ENCODE measurements at places on chromosomes 6 and 20.

GRCh38 chr20:10984913-10985312, 311.1 kb upstream of the JAG1 start:
- no peak for DNase-seq

GRCh38 chr6:5076931-5077330, 8.2 kb upstream of the PPP1R3G start:
- no peak for DNase-seq

- no peak for DNase-seq
Measured at GRCh38 chr6:705047-705446, 12.1 kb upstream of the EXOC2 start.

- no peak for DNase-seq
Measured at GRCh38 chr6:42118162-42119001, 24.0 kb downstream of the C6orf132 start.

DNA sequence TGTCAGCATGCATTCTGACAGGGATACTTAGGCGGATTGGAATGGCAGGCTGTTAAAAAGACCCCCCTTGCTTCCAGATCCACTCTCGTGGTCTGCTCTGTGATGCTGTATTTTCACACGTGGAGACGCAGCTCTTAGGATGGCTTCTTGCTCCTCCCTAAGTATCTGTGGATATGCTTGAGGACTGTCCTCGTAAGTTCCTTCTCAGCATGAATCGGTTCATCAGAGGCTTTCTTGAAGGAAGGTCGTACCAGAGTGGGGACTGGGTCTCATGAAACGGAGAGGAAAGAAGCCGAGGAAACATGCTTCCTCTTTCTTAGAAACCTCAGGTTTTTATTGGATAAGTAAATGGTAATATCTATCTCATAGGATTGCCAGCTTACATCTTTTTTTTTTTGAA, 220.4 kb downstream of the FARS2 start:
- DNase-seq, result no peak

GRCh38 chr6:105452376-105452775, 49.5 kb upstream of the PREP start:
- no peak for DNase-seq

GRCh38 chr6:81562169-81562568, 190.3 kb downstream of the TENT5A start:
- no peak for DNase-seq

DNA sequence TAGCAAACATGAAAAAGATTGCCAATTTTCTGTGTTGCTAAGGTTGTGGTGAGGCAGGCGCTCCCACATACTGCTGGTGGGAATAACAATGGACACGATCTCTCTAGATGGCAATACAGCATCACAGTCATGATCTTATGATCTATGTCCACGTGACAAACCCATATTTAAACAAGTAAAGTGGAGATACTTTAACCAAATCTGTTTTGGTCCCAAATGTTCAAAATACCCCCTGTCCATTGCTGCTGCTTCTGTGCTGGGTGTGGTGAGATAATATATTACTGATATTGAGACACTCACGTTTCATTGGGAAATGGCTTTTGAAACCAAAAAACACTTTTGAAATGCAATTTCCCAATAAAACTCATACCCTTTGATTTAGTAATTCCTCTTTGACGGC, 23.0 kb downstream of the SIRPD start:
- no peak for DNase-seq

GRCh38 chr20:37736132-37736531, 42.3 kb downstream of the CTNNBL1 start:
- no peak for DNase-seq

- no peak for DNase-seq
Measured at GRCh38 chr20:53220482-53221307, 248.5 kb downstream of the TSHZ2 start.

- DNase-seq, result peak; percentile 79
Measured at GRCh38 chr6:149032599-149033405, 284.7 kb upstream of the TAB2 start.

GRCh38 chr20:25299806-25300205, 51.9 kb downstream of the PYGB start:
- no peak for DNase-seq

DNA sequence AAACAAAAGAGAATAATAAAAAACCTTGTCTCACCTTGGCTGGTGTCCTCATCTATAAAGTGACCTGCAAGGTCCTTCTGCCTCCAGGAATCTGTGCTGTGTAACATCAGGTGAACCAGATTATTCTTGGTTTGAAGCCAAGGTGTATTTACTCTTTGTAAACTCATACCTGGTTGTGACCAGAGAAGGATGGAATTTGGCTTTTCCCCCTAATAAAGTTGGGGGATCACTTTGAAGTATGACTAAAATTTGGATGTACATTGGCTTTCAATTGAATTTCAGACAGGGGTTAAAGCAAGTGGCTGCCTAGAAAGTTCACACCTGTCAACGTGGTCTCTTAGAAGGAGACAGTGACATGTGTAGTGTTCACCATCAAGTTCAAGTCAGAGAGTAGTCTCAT, 100.1 kb downstream of the SCP2D1 start:
- no peak for DNase-seq

DNA sequence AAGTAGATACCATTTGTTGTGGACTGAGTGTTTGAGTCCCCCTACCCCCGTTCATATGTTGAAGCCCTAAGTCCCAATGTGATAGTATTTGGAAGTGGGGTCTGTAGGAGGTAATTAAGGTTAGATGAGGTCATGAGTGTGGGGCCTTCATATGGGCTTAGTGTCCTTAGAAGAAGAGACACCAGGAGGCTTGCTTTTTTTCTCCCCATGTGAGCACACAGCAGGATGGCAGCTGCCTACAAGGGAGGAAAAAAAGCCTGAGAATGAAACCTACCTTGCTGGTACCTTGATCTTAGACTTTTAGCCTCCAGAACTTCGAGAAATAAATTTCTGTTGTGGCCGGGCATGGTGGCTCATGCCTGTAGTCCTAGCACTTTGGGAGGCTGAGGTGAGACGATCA, 67.9 kb upstream of the TULP4 start:
- no peak for DNase-seq

- no peak for DNase-seq
Measured at GRCh38 chr6:166678426-166678825, 51.4 kb upstream of the RPS6KA2 start.

GRCh38 chr6:157323966-157324300, 614 bp upstream of the TMEM242 start:
- DNase-seq, result no peak

GRCh38 chr20:25036331-25036936, 21.5 kb downstream of the ACSS1 start:
- no peak for DNase-seq

GRCh38 chr6:39341937-39342336, 19.4 kb upstream of the KCNK16 start:
- DNase-seq, result no peak

- DNase-seq, result no peak
Measured at GRCh38 chr6:149334201-149334600, 16.7 kb downstream of the TAB2 start.

- no peak for DNase-seq
Measured at GRCh38 chr6:130558131-130558530, 192.3 kb downstream of the TMEM200A start.

GRCh38 chr20:49916146-49917002, 1.0 kb upstream of the SPATA2 start:
- DNase-seq, result peak; percentile 64

DNA sequence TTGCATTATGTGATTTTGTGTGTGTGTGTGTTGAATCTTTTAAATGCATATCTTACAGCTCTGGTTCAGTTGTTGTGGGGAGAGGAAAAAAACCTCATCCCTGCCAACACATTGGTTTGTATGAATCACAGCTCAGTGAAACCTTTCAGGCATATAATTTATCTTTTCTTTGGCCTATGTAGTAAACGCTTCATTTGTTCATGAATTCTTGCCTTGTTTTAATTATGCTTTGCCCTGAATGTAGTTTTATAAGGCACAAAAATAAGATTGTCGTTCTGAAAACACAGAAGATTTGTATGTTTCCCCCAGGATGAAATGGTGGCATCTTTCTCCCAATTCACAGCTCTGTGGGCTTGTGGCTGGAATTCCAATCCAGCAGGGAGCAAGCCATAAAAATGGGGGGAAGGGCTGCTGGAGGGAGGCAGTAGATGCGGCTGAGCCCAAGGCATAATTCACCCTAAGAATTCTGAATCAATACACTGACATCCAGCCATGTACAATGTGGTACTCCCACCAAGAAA, 45.1 kb downstream of the BCAS1 start:
- DNase-seq, result no peak

DNA sequence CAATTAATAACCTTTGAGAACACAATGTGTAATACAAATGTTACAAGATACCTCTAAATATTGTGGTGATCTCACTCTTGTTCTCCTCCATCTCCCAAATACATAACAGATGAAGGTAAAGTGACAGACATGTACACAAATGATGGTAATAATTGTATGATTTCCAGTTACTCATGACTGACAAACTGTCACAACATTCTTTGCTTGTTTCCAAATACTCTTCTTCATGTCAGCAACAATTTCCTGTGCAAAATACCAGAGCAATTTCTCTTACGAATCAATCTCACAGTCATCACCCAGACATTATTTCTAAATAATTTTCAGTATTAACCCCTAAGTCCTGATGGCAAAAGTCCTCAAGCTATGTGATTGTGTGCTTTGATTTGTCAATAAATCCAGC, 92.9 kb downstream of the RPS12 start:
- no peak for DNase-seq

DNA sequence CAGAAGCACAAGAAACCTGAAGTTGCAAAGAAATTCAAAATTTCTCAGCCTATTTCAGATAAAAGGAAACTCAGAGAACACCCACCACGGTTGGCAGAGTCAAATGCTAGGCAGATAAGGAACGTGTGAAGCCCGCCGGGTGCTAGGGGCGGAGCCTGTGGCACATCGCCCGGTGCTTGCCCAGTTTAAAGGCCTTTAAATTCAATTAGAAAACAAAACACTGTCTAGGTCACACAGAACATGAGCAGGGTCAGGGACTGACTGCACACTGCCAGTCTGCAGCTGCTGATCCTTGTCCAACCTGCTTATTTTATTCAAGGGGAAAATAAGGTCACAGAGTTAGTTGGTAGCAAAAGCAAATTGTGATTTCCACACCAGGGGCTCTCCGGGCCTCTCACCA, 75.8 kb downstream of the PSMG4 start:
- DNase-seq, result no peak

DNA sequence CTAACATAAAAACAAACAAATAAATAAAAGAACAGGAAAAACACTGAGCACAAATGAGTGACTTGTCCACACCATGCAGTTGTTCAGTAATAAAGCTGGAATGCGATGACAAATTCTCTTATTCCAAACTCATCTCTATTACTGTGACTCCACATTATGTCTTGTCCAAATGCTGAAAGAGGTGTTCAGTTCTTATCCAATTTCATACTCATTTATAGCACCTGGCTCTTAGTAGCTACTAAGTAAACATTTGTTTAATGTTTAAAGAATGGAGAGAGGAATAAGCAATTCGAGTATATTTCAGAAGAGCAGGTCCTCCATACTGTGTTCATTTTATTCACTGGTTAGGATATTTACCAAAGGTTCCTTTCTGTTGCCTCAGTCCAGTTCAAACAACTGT, 439.0 kb upstream of the JAG1 start:
- DNase-seq, result no peak

- peak; percentile 67 for DNase-seq
Measured at GRCh38 chr20:32333988-32334885, 23.9 kb upstream of the ASXL1 start.

GRCh38 chr20:25320035-25320800, 70.4 kb downstream of the ABHD12 start:
- DNase-seq, result no peak

GRCh38 chr20:3173610-3174441, 477 bp upstream of the LZTS3 start:
- DNase-seq, result no peak

DNA sequence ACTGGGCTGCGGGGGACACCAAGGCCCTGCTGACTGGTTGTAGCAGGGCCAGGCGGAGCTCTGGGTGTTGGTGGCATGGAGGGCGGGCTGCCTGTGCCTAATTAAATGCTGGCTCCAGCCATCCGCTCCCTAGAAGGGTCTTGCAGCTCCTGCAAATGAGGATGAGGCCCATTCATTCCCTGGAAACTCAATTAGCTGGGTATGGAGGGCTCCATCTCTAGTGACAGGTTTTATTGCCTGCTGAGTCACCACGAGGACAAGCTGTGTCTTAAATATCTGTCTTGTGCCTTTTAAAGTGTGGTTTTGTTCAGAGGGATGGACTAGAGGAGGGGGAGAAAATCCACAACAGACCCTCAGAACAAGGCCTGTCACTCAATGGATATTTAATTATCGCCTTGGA, 60.9 kb downstream of the SULF2 start:
- no peak for DNase-seq

- no peak for DNase-seq
Measured at GRCh38 chr20:63220696-63221399, 4.9 kb upstream of the YTHDF1 start.

DNA sequence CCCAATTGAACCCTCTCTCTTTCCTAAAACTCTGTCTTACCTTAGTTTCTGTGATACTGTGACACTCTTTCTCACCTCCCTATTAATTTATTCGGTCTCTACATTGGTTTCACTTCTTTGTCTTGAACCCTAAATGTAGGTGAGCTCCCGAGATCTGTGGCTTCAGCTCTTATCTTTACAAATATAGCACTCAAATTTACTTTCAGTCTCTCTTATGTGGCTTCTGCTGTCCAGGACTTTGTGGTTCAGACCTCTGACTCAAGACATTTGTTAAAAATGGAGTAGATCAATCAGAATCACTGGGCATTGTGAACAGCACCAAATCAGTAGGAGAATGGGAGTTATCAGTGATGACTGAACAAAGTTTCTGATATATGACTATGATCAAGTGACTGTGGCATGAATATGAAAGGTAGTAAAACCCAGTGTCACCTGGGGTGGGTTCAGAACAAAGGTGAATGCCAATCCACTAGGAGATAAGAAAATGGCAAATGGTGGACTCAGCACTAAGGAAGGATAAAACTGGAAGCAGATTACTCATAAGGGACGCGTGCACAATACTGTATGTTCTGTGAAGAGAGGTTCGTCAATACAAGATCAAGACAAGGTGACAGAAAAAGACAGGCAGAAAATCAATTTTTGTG, 27.2 kb downstream of the IL17F start:
- DNase-seq, result peak; percentile 11

DNA sequence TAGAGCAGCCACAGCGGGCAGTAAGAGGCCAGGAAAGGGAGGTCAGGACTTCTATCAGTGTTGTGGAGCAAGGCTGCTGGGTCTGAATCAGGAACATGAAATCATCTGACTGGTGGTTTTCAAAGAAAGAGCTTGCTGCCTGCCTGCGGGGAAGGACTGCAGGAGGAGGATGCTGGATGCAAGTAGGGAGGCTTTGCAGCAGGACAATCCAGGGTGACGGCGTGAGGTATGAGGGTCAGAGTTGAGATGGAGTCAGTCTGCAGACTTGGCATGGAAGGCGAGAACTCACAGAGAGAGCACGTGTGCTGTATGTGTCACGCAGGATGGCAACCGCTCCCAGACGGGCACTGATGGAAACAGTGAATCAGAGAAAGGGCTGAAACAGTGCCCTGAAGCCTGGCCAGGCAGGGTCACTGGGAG, 59.2 kb upstream of the CD93 start:
- DNase-seq, result no peak
